Activated T-cell treated with anti-CD3 and anti-CD28 coated beads, Interleukin-2, amount 50 U/mL, for 4 hours (primary cell): ENCODE measurements at places on chromosomes 13 and 19.
A peak's percentile ranks its signal among the peaks of the same experiment; 100 is the strongest.

- DNase-seq: no peak
These were observed 69.3 kb downstream of the LMO7 start for GRCh38 chr13:75705395-75705794.

DNA sequence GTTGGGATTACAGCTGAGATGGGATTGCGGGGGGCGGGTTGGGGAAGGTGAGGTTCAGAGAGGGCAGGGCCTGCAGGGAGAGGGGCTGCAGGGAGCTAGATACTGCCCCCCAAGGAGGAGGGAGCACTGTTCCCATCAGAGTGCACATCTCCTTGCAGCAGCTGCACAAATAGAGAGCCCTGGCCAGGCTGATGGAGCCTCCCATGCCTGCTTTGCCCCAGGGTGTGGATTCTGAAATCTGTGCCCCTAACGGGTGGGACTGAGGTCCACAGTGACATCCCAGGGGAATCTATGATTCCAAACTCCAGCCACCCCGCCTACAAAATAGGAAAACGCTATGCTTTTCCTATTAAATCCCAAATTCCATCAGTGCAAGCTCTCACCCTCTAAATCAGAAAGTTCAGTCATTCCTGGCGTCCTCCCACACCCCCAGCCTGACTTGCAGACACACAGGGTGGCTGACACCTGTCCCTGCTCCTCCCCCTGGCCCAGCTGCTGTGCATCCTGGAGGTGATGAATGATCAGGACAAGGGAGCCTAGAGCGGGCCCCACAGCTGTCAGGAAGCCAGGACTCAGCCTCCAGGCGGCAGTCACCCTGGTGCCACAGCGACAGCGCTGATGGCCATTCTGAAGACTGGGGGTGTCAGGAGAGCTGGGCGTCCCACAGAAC lies 6.3 kb upstream of the CEACAM21 start:
- DNase-seq: no peak

DNA sequence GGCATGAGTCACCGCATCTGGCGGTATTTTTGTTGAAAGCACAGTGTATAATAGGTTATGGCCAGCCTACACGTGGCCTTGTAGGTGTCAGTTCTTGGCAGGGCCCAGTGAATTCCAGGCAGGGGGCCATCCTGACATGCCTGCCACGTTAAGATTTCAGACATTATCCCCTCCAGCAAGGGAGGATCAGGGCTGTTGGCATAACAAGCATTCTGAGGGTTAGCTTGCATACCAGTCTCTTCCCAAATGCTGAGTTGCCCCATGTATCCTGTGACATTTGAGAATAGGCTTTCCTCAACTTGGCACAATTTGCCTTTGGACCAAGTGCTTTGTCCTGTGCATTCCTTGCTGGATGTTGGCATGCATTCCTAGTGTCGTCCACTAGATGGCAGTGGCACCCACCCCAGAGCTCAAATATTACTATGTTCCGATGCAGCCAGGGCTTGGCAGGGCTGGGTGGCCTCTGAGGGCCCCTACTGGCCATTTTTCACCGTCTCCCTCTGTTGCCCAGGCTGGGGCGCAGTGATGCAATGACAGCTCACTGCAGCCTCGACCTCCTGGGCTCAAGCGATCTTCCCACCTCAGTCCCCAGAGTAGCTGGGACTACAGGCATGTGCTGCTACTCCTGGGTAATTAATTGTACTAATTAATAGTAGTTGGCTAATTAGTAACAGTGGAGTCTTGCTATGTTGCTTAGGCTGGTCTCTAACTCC lies 31.2 kb downstream of the NLRP12 start:
- peak; percentile 66 for DNase-seq

- no peak for DNase-seq
These were observed at the start of gene ONECUT3 for GRCh38 chr19:1752757-1753728. ONECUT3 (plus strand) TSS chr19:1753506; CDS start chr19:1753663, 157 bp downstream.

- DNase-seq: no peak
These were observed 539 bp downstream of the ZNF554 start for GRCh38 chr19:2820112-2820702.

- no peak for DNase-seq
These were observed 44.4 kb upstream of the ZNF91 start for GRCh38 chr19:23439623-23440022.

GRCh38 chr13:41802684-41803444 lies 158.0 kb downstream of the VWA8 start:
- no peak for DNase-seq

- DNase-seq: no peak
These were observed 1.7 kb upstream of the SBK3 start for GRCh38 chr19:55546822-55547614.

DNA sequence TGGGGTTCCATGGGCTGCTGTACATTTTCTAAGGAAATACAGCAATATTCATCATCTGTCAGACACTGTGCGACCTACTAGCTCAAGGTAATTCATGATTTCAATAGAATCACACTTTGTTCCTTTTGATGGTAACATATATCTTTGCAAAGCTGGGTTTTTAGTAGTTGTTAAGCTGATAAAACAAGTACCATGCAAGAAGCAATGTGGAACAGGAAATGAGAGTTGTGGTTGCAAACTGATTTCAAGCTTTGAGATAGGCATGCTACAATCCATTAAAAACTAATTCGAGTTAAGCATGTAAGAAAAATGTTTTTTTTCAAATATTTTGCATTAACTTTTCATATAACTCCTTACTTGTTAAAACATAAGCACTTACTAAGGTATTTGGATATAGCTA lies 6.8 kb upstream of the MBNL2 start:
- DNase-seq: no peak

GRCh38 chr13:45015300-45015699 lies 26.0 kb downstream of the GPALPP1 start:
- DNase-seq: no peak

DNA sequence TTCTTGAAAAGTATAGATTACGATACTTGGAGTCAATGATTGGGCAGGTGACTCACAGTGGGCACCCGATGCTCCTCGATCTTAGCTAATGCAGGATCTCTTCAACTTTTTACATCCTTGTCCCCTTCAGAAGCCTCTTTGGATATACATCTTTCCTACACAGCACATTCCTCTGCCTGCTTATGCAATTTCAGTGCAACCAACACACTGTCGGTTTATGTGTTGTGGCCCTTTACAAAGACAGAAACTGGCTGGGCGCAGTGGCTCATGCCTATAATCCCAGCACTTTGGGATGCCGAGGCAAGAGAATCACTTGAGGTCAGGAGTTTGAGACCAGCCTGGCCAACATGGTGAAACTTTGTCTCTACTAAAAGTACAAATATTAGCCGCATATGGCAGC lies 2.6 kb downstream of the GPR42 start:
- no peak for DNase-seq

DNA sequence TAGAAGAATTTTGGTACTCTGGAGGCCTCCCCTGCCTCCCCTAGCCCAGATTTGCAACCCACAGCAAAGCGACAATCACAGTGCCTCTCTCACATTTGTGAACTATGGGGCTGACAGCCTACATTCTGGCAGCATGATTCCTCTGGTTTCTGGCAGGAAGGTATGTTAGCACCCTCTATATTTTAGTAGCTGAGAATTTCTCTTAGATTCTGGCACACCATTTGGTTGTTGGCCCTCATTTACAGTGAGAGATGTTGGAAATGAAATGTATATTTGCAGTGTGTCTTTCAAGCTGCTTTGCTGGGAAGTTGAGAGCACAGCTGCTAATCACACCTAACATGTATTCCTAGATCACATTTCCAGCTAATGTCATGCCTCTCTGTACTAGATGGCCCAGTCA lies 735.0 kb downstream of the FGF9 start:
- no peak for DNase-seq

- DNase-seq: peak; percentile 24
These were observed 28.1 kb downstream of the RANBP3 start for GRCh38 chr19:5949792-5950305.

DNA sequence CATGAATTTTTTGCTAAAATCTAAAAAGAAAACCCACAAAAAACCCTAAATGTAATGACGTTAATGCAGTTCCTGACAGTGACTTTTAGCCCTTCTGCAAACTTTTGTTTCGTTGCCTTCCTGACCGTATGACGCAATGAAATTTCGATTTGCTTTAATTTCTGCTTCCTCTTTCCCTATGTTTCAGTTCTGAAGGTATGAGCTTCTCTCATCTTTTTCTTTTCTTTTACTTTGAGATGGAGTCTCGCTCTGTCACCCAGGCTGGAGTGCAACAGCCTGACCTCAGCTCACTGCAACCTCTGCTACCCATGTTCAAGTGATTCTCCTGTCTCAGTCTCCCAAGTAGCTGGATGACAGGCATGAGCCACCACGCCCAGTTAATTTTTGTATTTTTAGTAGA lies 6.1 kb upstream of the LILRA5 start:
- DNase-seq: no peak

DNA sequence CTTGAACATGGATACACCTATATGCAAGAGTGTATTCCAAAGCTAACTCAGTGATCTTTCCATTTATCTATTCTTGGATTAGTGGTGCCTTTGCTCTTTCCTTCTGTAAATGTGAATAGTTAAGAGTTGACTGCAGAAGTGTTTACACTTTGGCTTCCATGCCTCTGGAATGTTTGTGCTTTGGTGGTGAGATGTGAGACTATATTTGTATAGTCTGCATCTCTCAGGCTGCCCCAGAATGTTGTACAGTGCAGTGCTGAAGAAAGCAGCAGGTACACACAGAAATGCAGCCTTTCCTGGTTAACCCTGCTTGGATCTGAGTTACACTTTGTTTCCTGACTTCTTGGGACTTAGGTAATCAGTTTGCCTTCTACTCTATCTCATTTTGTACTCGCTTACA lies 90.2 kb downstream of the DNAJC15 start:
- DNase-seq: no peak

DNA sequence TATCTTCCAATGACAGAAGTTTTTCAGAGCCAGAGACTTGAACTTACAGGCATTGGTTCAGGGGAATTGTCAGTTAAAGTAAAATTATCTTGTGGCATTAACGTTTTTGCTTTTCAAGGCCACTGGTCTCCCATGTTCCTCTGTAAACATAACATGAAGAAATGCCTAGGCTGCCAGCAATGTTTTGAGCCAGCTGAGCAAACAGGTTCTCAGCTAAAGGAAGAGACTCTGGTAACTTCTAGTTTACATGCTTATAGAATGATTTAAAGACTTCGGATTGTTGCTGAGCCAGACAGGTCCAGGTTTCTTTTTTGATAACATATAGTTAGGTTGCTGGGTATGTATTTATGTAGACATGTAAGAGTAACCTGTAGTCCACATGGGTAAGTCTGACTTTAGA lies 35.7 kb downstream of the ZNF493 start:
- DNase-seq: no peak

GRCh38 chr19:29478578-29479565 lies 46.9 kb upstream of the VSTM2B start:
- no peak for DNase-seq

- DNase-seq: no peak
These were observed 234.6 kb downstream of the FGF9 start for GRCh38 chr13:21905486-21905885.

- no peak for DNase-seq
These were observed 151.6 kb downstream of the B3GLCT start for GRCh38 chr13:31351376-31351775.

DNA sequence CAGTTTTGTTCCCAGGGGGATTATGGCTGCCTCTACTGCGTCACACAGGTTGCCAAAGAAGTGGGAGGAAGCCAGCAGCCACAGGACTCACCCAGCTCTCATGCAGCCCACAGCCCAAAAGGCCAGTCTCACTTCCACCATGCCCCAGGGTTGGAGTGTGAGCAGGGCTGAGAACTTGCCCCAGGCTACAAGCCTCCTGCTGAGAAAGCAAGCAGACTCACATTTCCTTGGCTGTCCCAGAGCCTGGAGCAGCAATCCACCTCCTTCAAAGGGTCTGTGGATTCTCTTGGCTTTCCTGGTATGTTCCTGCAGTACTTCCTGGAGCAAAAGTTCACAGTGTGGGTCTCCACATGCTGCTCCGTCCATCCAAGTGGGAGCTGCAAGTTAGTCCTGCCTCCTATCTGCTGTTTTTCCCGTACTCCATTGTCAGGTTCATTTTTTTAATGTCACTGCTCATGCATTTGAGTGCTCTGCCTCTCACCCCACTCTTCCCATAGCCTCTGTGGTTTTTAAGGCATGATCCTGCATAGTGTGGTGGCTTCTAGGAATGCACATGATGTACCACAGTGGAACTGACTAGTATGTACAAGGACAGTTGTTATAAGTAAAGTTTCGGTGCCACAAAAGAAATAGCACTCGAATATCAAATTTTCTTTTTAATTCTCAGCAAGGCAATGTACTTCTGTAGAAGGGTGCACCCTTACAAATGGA lies 56.2 kb upstream of the ARHGEF7 start:
- no peak for DNase-seq

GRCh38 chr13:112172641-112173251 lies 105.8 kb downstream of the SOX1 start:
- DNase-seq: no peak

DNA sequence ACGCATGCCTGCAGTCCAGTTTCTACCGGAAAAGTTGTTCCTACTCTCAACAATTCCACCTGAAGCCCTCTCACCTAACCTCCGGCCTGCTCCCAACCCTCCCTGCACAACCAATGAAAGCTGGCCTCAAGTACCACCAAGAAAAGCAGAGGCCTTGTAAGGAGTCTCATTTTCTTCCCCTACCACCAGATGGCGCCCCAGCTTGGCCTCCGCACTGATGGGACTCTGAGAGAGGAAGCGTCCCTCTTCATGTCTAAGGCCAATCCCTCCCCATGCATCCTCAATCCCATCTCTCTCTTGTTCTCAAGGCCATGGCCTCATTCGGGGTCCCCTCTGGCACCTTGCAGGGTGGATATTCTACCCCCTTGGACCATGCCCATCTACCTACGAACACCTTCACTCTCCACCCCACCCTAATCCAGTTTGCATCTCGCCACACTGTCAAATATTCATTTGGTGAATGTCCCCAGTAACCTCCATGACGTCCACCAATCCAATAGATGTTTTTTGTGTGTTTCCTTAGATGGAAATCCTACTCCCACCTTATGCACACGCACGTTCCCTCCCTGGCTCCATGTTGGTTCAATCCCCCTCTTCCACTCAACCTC lies 412.8 kb downstream of the ZNF536 start:
- DNase-seq: peak; percentile 49

GRCh38 chr19:36417752-36418286 lies 625 bp downstream of the ZFP82 start:
- no peak for DNase-seq

DNA sequence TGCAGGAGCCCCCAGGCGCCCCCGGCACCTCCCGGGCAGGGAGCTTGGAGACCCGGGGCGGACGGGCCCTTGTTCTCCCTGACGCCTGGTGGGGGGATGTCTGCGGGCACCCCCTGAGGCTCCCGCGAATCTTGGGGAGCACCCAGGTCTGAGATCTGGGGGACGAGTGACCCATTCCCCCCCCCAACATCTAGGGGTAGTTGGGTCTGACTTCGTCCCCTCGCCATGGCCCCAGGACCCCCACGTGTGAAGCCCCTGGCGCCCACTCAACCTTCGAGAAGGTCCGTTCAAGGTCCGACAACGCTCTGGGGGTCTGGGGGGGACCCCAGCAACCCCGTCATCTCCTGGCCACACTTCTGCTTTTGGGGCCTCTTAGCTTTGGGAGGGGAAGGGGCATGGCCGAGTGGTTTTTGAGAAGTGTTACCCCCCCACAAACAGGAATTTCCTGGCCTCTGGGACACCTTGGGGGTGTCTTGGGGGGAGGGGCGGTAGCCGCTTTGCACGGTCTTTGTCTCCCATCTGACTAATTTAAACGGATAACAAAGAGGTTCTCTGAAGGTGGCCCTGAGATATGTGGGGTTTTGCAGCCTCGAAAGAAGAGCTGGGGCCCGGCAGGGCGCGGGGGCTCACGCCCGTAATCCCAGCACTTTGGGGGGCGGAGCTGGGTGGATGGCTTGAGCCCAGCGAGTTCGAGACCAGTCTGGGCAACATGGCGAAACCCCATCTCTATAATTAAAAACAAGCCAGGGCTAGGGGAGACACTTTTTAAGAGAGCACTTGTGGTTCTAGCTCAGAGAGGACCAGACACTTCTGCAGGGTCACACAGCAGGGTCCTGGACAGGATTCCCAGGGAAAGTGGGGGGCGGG lies 608 bp downstream of the CNN2 start:
- DNase-seq: no peak
